ENCODE measurements at places on chromosomes 16 and 17.
A peak's percentile ranks its signal among the peaks of the same experiment; 100 is the strongest.

- no peak for DNase-seq
- no peaks in the 10 kb centered on the region for H3K27me3 ChIP-seq
- H3K4me3 ChIP-seq = no peak overlapping the region
- H3K4me1 ChIP-seq = no peaks in the 10 kb centered on the region
These were observed 154.8 kb upstream of the WSCD1 start for GRCh38 chr17:5915337-5915736.

GRCh38 chr16:28863929-28864793 is 518 bp downstream of the SH2B1 start:
- H3K36me3 ChIP-seq = peaks cover 5% of the 10 kb centered on the region
- peak overlapping the region; percentile 85 for H3K27ac ChIP-seq
- H3K4me1 ChIP-seq = peaks cover 22% of the 10 kb centered on the region
- DNase-seq = peak; percentile 25

DNA sequence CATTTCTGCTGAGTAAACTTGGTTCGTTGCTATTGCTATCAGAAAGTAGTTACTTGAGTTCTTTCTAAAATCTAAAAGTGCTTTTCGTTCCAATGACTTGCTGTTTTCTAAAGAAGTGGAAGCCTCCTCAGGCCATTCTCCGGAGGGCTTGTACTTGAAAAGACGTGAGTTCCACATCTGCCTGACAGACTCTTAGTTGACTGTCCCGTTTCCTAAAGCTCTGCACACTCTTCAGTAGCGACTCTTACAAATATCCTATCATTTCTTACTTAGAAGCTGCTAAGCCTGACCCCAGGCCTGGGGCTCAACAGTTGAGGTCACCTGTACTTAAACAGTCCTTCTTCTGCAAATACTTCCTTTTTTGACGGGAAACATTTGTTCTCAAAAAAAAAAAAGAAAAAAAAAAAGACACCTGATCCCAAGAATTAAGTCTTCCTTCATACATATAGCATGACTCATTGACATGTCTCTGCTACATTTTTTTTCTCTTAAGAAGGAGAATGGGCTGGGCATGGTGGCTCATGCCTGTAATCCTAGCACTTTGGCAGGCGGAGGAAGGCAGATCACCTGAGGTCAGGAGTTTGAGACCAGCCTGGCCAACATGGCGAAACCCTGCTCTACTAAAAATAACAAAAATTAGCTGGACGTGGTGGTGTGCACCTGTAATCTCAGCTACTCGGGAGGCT is 61.5 kb downstream of the DHRS7C start:
- H3K27ac ChIP-seq = no peak overlapping the region
- DNase-seq = no peak
- H3K4me1 ChIP-seq = no peaks in the 10 kb centered on the region
- no peak overlapping the region for H3K4me3 ChIP-seq
- H3K36me3 ChIP-seq = no peaks in the 10 kb centered on the region

DNA sequence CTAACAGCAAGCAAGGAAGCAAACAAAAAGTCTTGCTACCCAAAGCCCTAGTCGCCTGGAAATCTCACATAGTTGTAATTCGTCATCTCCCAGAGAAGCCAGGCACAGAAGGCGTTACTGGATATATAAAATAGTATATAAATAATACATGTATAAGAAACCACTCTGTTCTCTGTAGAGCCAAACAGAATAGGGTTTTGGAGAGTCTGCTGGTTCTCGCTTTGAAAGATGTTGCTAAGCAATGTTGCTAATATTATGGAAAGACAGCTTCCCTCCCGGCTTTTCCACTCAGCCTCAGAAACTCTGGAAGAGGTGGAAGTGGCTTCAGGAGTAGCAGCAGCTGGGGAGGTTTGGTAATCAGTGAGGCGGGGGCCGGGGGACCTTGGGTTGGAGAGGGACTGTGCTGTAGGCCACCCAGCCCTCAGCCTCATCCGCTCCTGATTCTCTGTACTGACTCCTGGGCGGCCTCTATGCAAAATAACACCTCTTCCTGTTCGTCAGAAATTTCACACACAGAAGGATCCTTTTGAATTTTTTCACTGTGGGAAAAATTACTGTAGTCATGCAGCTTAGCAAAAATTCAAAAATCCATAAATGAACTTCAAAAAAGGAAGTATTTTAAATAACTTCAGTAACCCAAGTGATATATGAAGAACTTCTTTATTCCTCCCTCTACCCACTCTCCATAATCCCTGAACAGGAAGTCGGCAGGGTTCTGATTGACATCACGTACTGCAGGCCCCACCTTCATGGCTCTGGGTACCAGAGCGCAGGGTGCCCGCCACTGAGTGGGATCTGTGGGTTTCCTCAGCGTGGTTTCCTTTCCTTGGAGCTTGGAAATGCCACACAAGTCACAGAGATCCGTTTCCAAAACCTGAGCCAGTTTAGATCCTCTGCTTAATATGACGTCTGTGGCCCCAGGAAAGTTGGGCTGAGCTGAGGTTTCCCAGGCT is 51.4 kb downstream of the RAP1GAP2 start:
- H3K27ac ChIP-seq = no peak overlapping the region
- no peak overlapping the region for H3K4me3 ChIP-seq
- H3K36me3 ChIP-seq = no peaks in the 10 kb centered on the region
- peaks cover 3% of the 10 kb centered on the region for H3K4me1 ChIP-seq
- no peaks in the 10 kb centered on the region for H3K27me3 ChIP-seq

- H3K27ac ChIP-seq = no peak overlapping the region
- no peaks in the 10 kb centered on the region for H3K27me3 ChIP-seq
- H3K4me1 ChIP-seq = peaks cover 38% of the 10 kb centered on the region
- H3K4me3 ChIP-seq = no peak overlapping the region
- H3K36me3 ChIP-seq = no peaks in the 10 kb centered on the region
These were observed 3.4 kb downstream of the ANKRD40CL start for GRCh38 chr17:50763716-50764475.

DNA sequence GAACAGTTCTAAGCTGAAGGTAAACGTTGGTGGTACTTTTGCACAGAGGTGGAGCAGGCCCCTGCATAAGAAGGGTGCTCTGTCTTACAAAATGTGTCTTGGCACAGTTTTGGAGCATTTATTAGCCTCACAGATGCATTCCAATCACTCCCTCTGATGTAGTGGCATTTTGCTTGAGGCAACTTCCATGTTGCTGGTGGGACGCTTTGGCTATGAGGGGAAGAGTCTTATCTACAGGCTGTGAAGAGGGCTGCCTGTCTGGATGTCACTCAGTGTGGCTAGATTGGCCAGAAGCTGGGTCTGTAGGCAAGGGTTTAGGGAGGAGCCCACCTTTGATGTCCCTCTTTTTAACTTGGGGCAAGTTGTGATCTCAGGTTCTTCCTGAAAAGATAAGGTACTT is 2.6 kb upstream of the RARA start:
- no peak overlapping the region for H3K27ac ChIP-seq
- no peaks in the 10 kb centered on the region for H3K27me3 ChIP-seq
- H3K36me3 ChIP-seq = no peaks in the 10 kb centered on the region
- peaks cover 29% of the 10 kb centered on the region for H3K4me1 ChIP-seq

- H3K4me3 ChIP-seq = no peak overlapping the region
- H3K4me1 ChIP-seq = no peaks in the 10 kb centered on the region
- no peak overlapping the region for H3K27ac ChIP-seq
- no peaks in the 10 kb centered on the region for H3K27me3 ChIP-seq
- no peak for DNase-seq
These were observed 42.8 kb upstream of the GCSH start for GRCh38 chr16:81138831-81139557.

DNA sequence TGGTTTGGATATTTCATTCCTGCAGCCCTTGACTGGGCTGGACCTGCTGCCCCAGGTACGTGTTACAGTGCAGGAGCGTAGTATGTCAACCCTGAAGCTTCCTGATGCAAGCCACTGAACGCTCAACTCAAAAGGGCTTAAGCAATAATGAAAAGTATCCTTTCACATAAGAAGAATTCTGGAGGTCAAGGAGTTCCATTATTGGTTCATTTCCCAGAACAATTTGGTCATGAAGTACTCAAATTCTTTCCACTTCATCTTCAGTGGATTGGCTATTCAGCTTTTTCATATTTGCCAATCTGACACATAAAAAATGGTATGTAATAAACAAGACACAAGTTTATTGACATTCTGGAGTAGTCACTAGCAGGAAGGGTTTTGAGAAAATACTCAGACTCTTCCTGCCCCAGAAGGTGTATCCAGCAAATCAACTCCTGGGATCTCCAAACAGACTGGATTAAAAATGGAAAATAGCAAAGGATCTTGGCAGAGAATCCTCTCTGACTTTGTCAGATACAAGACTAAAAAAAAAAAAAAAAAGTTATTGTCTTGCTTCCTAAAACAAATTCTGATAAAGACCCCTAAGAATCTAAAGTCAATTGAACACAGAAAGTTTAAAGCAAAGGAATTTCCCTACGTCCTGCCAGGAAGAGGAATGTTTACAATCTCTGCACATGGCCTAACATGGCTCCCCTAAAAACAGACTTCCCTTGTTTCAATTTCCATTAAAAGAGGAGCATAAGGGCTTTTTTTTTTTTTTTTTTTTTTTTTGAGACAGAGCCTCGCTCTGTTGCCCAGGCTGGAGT is 37.5 kb upstream of the WSB1 start:
- no peaks in the 10 kb centered on the region for H3K36me3 ChIP-seq
- H3K4me3 ChIP-seq = no peak overlapping the region
- peak overlapping the region; percentile 16 for H3K27ac ChIP-seq
- H3K4me1 ChIP-seq = no peaks in the 10 kb centered on the region
- H3K27me3 ChIP-seq = no peaks in the 10 kb centered on the region
- DNase-seq = no peak

DNA sequence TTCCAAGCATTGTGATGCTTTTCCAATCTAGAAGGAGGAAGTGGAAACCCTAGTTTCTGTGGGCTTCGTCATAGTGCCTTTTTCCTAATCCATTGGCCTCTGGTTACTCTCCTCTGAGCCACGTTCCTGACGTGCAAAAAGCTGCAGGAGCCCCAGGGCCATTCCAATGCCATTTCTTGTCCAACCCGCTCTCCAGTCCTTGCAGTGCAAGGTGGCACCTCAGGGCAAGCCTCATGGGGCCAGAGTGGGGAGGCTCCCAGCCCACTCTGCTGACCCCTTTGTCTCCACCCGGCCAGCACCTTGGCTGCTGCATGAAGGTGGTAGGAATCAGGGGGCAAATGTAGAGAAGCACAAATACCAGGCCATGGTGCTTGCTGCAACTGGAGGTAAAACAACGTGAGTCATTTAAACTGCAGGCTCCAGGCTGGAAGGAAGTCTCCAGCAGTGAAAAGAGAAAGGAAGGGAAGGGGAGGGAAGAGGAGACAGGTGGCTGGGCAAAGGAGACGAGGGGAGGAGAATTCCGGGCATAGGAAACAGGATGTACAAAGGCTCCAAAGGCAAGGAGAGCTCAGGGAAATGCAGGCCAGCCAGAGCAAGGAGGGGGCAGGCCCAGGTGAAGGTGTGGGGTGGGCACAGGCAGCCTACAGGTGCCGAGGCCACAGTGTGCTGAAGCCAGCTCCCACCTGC is 168.2 kb upstream of the TNRC6C start:
- no peaks in the 10 kb centered on the region for H3K4me1 ChIP-seq
- no peak overlapping the region for H3K27ac ChIP-seq
- H3K4me3 ChIP-seq = no peak overlapping the region
- peaks cover 3% of the 10 kb centered on the region for H3K27me3 ChIP-seq
- DNase-seq = no peak

GRCh38 chr16:51557670-51558069 is 406.6 kb upstream of the SALL1 start:
- H3K4me3 ChIP-seq = no peak overlapping the region
- DNase-seq = no peak
- no peaks in the 10 kb centered on the region for H3K4me1 ChIP-seq
- no peaks in the 10 kb centered on the region for H3K27me3 ChIP-seq
- no peak overlapping the region for H3K27ac ChIP-seq

DNA sequence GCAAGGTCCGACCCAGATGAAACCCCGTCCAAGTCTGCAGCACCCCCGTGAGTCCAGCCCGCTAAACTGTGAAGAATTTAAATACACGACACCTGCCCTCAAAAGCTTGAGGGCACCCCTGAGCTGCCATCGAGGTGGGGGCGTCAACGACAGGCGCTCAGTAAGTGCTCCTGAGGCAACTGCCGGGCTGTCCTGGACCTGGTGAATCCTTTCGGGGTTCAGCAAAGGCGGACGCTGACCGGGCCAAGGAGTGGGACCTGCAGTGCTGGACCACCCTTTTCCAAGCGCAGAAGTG is 512 bp upstream of the ENDOV start:
- peak overlapping the region; percentile 97 for H3K27ac ChIP-seq
- H3K27me3 ChIP-seq = no peaks in the 10 kb centered on the region
- DNase-seq = peak; percentile 21
- H3K4me1 ChIP-seq = peaks cover 33% of the 10 kb centered on the region

DNA sequence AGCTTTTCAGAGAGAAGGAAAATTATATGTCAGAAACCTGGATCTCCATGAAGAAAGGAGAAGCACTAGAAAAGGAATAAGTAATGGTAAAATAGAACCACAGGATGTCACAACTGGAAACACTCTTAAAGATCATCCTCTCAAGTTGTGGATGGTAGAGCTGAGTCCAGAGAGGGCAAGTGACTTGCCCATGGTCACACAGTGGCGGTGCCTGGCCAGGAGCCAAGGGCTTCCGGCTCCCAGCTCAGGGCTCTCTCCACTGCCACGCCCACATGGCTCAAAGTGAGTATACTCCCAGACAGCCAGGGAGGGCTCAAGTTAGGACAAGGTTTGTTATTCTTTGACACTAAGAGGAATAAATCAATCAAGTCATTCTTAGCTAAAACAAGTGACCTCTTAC is 159.8 kb downstream of the COPRS start:
- no peak overlapping the region for H3K27ac ChIP-seq
- no peaks in the 10 kb centered on the region for H3K36me3 ChIP-seq

DNA sequence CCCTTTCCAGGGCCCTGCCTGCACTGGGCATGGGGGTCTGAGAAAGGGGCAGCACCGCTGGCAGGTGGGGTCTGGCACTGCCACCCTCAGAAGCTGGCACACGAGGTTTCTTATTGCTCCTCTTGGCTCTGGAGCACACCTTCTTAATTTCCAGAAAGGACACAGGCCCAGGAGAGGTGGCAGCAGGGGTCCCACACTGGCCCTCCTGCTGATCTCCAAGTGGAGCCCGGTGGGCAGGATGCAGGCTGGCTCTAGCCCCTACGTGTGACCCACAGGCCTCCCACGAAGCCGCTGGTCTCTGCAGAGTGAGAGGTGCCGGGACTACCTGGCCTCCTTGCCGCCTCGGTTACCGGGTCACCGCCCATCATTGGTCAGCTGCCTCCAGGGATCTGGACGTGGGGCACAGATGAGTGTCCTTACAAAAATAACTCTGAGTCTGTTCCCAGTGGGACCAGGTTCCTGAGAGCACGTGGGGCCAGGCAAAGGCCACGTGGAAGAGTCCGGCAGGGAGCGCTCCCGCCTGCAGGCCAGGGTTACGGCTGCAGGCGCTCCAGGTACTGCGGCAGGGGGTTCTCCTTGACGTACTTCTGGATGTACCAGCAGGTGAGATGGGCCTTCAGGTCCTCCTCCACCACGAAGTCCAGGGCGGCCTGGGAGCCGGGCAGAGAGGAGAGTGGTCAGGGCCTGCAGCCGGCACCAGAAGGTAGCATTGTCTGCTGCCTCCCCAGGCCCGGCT is 10.3 kb downstream of the NATD1 start:
- H3K27ac ChIP-seq = no peak overlapping the region
- no peak overlapping the region for H3K4me3 ChIP-seq
- no peaks in the 10 kb centered on the region for H3K27me3 ChIP-seq
- H3K36me3 ChIP-seq = no peaks in the 10 kb centered on the region

Data from body of pancreas (tissue), 4 donors.